A549 treated with ZK216348 at 1 μM for 4 hours (cell line): ENCODE measurements at places on chromosomes 1 and 21. TPM values are rescaled to one million over a fixed set of nuclear protein-coding genes. Genes with fewer than 3 reads are reported as not detected.

LCE2C gene
- not detected in 5 replicates for total RNA-seq

LRRC71 gene
- 0.12 to 0.24 TPM (median 0.15 TPM) in 5 replicates for total RNA-seq

PLA2G2D gene
- not detected in 5 replicates for total RNA-seq

VWA5B1 gene
- not detected in 5 replicates for total RNA-seq

FCGR1A gene
- not detected in 5 replicates for total RNA-seq

CFH gene
- total RNA-seq = 3.4 to 5.5 TPM (median 4.7 TPM) in 5 replicates

PDE9A gene
- 1.0 to 1.5 TPM (median 1.2 TPM) in 5 replicates for total RNA-seq

SLFNL1 gene
- not detected in 5 replicates for total RNA-seq

KCNQ4 gene
- total RNA-seq = 0.19 to 0.33 TPM (median 0.25 TPM) in 5 replicates

PLA2G5 gene
- not detected in 5 replicates for total RNA-seq

TTC22 gene
- total RNA-seq = not detected in 5 replicates

SPRR5 gene
- total RNA-seq = not detected in 5 replicates

ERRFI1 gene
- 124 to 192 TPM (median 172 TPM) in 5 replicates for total RNA-seq

EDEM3 gene
- total RNA-seq = 4.7 to 12.0 TPM (median 8.4 TPM) in 5 replicates

TCHH gene
- total RNA-seq = 0.19 to 0.36 TPM (median 0.29 TPM) in 5 replicates
